ENCODE measurements at places on chromosomes 16 and 17. TPM values are rescaled to one million over a fixed set of nuclear protein-coding genes. Genes with fewer than 3 reads are reported as not detected.

Gene ATP6V0A1
- 40.0 TPM for total RNA-seq

Gene DHRS7C
- not detected for total RNA-seq

DNA sequence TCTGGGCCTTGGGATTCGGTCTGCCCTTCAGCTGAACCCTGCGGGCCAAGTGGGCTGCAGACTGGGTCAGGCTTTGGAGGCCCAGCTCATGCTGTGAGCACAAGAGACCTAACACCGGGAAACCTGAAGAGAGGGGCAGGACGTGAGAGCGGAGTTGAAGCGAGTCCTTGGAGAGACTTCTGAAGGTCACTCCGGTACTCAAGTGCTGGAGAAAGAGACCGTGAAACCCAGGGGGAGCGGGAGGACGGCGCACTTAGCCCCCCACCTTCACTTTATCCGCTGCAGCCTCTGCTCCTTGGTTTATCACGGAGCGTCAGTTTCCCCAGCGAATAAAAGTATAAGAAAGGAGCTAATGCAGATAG, 361 bp downstream of the UQCRC2 start:
- DNase-seq = no peak

DNA sequence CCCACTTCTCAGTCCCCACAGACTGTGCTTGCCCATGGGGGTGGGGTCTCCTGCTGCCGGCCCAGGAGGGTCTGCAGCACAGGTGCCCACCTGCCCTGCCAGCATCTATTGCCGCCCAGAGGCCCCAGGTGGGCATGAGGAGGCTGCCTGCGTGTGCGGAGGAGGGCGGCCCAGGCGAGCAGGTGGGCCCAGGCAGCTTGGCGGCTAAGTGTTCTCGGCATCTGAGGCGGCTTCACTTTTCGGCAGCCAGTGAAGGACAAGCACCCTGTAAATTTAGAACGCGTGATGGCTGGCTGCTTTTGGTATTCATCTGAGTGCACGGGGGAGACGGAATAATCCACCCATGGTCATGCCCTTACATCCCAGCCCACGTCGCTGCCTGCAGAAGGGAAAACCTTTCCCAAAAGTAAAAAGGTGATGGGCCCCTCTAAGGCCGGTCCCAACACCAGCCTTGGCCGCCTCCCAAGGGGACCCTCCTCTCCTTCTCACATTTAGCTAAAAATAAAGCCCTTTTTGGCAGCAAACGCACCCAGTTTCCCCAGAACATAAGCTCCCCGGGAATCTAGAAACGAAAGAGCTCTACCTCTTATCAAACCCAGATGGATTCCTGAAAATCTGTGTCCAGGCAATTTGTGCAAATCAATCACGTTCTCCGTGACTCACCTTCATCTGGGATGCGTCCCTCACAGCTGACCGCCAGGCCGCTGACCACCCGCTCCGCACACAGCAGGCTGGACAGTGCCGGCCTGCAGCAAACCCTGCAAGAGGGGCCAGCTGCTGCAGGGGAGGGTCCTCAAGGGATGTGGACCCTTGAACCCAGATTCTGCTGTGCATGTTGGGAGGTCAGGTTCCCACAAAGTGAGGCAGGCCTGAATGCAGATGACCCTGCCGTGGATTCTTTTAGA, 79.4 kb downstream of the RBFOX3 start:
- DNase-seq = no peak

DNA sequence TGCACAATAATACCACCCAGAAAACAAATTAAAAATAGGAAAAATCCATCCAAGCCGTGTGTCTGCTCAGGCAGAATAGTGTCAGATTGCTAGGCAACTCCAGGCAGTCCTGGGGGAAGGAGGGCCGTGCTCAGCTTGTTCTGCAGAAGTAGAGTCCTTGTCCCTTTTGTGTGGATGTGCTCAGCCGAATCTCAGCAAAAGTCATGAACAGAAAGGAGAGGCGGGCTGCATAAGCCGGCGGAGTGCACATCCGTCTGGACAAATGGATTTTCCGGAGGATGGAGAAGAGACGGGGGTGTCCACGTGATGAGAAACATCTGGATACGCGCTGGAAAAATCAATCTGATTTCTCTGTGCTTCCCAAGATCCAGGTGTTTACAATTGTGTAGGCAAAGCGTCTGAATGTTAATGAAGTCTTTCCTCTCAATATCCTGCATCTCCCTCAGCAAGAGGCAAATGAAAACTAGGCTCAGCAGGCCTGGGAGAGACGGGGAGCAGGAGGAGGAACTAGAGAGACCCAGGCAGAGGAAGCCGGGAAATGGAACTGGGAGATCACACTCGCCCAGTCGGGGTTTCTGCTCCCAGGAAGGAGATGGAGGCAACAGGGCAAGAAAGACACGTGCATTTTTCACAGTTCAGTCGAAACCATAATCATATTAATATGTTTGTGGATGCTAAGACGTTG, 7.7 kb upstream of the RBFOX3 start:
- DNase-seq = no peak

GRCh38 chr16:56918467-56919012, 13.4 kb upstream of the HERPUD1 start:
- no peak for DNase-seq
